Activated CD4-positive, alpha-beta T cell treated with anti-CD3 and anti-CD28 coated beads, Interleukin-2, amount 50 U/mL, for 1 hour (primary cell): ENCODE measurements at places on chromosomes 7 and 10.
A peak's percentile ranks its signal among the peaks of the same experiment; 100 is the strongest.

- DNase-seq: no peak
Observed at GRCh38 chr10:13327534-13327933, 20.6 kb downstream of the SEPHS1 start.

- DNase-seq: no peak
Observed at GRCh38 chr10:13629116-13629515, 42.4 kb downstream of the PRPF18 start.

DNA sequence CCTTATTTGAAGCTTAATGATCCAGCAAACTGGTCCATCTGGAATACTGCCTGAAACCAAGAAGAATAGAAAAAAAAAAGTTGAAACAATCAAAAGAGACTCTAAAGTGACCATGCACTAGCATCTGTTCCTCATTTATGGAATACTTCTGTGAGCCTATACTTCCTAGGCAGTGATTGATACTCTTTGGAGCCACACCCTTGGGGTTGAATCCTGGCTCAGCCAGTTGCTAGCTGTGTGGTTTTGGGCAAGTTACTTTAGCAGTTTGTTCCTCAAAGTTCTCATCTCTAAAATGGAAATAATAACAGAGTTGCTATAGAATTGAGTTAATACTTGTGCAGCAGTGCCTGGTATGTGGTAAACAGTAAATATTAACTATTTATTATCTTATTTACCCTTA is 208.9 kb downstream of the GPR158 start:
- DNase-seq: no peak

DNA sequence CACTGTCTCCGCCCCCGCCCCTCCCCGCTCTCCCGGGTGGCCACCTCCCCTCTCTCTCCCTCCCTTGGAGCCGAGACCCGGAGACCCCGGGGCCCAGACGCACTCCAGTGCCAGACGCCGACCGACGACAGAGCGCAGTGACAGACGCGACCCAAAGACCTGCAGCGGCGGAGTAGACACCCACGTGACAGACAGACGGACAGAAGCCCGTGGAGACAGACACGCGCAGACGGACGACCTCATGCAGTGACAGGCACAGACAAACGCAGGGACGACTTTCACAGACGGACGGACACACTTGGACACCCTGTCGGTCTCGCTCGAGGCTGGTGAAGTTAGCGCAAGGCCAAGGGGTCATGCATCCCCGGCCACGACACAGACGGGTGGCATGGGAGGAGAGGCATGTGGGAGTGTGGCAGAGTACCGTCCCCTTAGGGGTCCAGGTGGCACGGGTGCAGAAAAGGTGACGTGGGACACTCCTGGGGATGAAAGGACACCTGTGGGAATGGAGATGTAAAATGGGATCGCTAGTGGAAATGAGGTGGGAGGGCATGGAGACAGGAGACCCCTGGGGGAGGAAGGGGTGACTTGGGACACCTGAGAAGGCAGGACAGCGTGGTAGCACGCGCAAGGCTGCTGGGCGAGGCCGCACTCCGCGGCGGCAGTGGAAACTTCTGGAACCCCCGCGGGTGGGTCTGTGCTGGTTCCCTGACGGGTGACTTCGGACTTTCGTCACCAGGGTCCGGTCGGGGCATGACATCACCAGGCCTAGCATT is 456 bp upstream of the ACHE start:
- no peak for DNase-seq

GRCh38 chr10:68897336-68897741 is 3.8 kb upstream of the DDX50 start:
- DNase-seq: peak; percentile 14

DNA sequence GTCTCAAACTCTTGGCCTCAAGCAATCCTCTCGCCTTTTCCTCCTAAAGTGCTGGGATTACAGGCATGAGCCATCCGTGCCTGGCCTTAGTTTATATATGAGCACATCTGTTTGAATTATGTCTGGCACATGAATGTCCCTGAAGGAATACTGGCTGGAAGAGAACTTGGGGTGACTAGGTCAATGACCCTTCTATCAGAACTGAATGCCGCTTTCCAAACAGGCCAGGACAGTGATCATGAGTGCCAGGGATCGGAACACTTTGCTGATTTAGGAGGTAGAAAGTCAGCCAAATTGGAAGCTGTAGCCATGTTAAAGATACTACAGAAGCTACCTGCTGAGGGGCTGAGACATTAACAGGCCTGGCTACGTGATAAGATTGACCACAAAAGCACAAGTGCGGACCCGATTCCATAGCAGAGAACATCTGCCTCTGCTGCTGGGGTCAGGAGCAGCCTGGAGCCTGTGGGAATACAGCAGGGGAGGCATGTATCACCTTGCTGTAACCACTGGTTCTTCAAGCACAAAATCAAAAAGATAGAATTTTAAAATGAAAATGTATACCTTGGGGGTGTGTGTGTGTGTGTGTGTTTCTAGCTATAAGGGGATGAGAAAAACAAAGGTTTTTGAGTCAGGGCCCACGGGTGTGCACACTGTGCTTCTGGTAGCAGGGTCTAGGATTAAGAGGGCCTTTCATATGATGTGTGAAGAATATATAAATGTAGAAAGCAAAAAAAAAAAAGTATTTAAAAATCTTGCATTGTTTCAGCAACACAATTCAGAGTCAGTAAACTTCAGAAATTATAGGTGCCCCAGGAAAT is 293.7 kb downstream of the BBS9 start:
- DNase-seq: no peak

- no peak for DNase-seq
Observed at GRCh38 chr10:88027570-88027969, 164.1 kb downstream of the PTEN start.

- DNase-seq: no peak
Observed at GRCh38 chr7:11177793-11178192, 204.1 kb downstream of the PHF14 start.

GRCh38 chr10:76119036-76119435 is 687.6 kb downstream of the LRMDA start:
- DNase-seq: no peak

- DNase-seq: no peak
Observed at GRCh38 chr7:330511-331230, 40.7 kb downstream of the FOXL3 start.
